ENCODE measurements at places on chromosomes 11 and 22. TPM values are rescaled to one million over a fixed set of nuclear protein-coding genes. Genes with fewer than 3 reads are reported as not detected.

GRCh38 chr11:5737091-5737490 lies 843 bp downstream of the OR56B1 start:
- DNase-seq = peak; percentile 7

DNA sequence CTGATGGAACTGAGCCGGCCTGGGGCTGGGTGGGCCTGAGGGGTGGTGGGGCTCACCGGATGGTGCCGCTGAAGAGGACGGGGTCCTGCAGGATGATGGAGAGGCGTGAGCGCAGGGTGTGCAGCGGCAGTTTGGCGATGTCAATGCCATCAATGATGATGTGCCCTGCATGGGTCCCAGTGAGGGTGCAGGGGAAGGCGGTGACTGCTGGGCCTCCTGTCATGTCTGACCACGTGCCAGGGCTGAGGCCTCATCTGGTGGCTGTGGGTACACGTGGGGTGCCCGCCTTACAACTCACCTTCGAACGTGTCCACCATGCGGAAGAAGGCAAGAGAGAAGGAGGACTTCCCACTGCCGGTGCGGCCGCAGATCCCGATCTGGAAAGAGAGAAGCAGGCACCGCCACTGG lies 7.1 kb upstream of the KCNJ11 start:
- DNase-seq = no peak

GRCh38 chr11:105609341-105609781 lies 512 bp upstream of the GRIA4 start:
- DNase-seq = no peak

DNA sequence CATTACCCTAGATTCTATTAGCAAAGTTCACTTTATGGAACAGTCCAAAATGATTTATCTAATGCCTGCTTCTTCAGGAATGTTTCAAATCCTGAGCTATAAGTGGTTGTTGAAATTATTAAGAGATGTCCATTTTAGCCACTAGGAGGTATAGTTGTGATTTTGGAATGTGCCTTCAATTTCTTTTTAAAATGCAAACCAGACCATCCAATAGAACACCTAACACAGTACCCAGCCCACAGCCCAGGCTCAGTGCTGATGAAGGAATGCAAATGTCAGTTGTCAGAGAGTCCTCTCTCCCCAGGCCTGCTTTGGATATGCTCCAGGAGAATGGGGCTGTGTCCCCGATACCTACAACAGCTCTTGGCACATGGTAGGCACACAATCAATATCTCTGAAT lies 85.8 kb upstream of the E2F8 start:
- DNase-seq = no peak

GRCh38 chr11:78022397-78023396 lies at the start of gene KCTD14:
Gene KCTD14 (minus strand): TSS chr11:78023276. CDS start chr11:78023249, 27 bp downstream.
- DNase-seq = no peak

GRCh38 chr11:83836883-83837654 lies 550.9 kb upstream of the CCDC90B start:
- no peak for DNase-seq

GRCh38 chr11:61555051-61555969 lies 25.6 kb downstream of the SYT7 start:
- DNase-seq = no peak

- DNase-seq = no peak
Measured at GRCh38 chr11:115745610-115746512, 241.6 kb upstream of the CADM1 start.

- no peak for DNase-seq
Measured at GRCh38 chr22:45883811-45884170, 93.2 kb downstream of the WNT7B start.

- no peak for DNase-seq
Measured at GRCh38 chr11:9613830-9614762, 40.6 kb downstream of the WEE1 start.

- DNase-seq = no peak
Measured at GRCh38 chr11:60625262-60625661, 74.2 kb upstream of the MS4A8 start.

DNA sequence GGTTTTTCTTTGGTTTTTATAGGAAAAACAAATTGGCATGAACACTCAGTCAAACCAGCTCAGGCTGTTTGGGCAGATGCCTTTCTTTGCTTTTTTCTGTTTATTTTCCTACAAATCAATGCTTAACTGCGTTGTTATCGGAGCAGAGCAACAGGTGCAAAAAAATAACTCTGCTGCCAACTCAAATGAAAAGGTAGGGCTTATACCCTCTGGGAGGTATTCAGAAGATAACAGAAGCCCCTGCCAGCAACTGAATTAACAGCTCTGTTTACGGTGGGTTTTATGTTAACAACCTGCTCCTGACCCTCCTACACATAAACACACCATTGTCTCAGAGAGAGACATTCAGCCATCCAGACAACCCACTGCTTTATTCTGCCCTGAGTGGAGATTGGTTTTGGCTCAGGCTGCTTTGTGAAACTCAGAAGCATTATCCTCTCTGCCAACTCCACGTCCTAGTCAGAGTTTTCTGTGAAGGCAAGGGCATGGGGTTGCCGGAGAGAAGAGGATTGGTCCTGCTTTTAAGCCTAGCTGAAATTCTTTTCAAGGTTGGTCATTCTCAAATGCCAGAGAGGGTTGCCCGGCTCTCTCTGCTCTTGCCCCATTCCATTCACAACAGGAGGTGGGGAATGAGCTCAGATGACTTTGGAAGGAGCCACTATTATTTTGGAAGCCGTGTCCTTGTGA lies 11.4 kb downstream of the EHF start:
- no peak for DNase-seq

- DNase-seq = no peak
Measured at GRCh38 chr11:66477263-66478201, 2.7 kb upstream of the DPP3 start.

DNA sequence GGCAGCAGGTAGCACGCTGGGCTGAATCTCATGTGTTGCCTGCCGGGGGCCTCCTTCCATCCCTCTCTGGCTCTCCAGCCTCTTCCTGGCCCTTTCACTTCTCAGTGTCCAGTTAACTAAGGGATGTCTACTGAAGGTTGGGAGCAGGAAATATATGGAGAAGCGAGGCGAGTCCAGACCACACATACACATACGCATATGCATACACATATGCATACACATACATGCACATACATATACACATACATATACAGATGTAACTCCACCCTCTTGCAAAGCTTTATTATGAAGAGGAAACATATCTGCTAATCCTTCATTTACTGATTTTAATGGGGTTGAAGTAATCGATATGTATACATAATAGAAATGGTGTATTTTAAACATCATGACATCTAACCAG lies 636.1 kb upstream of the CCDC179 start:
- no peak for DNase-seq

DNA sequence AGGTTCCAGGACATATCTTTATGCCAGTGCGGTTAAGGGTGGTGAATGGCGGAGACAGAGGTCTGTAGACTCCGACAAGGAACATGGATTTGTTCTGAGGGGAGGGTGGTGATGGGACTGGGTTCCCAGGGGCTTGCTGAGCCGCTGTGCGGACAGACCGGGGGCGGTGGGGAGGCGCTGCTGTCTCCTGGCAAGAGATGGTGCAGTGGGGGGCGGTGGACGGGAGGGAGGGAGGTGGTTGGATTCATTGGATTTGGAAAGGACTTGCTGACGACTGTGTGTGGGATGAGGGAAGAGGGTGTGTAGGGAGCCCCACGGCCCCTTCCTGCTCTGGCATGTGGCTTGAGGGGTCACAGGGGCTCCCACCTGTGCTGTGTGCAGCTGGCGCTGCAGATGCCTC lies 43.2 kb downstream of the FLRT1 start:
- DNase-seq = no peak

DNA sequence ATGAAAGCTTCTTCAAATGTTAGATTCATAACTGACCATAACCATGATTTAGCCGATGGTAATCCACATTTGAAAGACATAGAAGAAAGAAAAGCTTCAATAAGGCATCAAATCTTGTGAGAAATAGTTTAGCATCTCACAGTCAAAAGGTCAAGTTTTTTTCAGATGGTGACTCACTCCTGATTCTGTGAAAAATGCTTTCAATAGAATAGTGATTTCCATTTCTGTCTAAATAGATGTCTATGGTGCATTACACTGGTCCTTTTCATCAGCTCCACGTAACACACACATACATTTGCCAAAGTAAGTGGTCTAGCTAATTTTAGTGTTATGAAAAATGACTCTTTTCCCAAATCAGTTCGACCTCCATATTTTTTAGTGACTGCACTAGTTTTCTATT lies 139.2 kb downstream of the LRRC4C start:
- DNase-seq = no peak

DNA sequence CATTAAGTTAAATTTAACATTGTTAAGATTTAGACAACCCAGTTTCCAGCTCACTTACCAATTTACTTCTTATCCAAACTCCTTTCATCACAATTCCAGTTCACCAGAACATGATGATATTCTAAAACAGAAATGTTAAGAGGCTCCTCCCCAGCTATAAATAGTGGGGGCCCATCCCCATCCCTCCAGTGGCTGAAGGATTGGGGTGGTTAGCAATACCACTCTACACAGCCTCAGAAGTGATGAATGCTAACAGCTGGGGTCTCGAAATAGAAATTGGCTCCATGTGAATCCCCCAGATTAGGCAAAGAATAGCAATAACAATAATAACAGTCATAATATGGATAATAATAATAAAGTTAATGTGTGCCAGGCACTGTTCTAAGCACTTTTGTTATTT lies 97.9 kb upstream of the NCAM1 start:
- no peak for DNase-seq

GRCh38 chr11:86103808-86104207 lies 34.9 kb upstream of the PICALM start:
- DNase-seq = no peak

DNA sequence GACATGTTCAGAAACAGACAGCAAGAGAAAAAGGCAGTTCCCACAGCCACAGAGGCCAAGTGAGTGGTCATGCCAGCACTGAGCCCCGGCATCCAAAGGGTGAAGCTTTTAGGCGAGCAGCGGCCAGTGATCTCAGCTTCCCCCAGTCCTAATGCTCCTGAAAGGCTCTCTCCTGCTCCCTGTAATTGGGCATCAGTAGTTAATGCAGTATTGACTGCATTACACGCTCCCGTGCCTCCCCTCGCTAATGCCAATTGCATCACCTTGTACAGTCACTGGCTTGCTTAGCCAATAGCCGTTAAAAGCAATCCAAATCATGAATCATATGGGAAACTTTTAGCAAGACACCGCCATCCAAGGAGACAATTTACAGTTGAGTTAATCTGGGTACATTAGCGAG lies 4.9 kb downstream of the LMO1 start:
- DNase-seq = peak; percentile 60

DNA sequence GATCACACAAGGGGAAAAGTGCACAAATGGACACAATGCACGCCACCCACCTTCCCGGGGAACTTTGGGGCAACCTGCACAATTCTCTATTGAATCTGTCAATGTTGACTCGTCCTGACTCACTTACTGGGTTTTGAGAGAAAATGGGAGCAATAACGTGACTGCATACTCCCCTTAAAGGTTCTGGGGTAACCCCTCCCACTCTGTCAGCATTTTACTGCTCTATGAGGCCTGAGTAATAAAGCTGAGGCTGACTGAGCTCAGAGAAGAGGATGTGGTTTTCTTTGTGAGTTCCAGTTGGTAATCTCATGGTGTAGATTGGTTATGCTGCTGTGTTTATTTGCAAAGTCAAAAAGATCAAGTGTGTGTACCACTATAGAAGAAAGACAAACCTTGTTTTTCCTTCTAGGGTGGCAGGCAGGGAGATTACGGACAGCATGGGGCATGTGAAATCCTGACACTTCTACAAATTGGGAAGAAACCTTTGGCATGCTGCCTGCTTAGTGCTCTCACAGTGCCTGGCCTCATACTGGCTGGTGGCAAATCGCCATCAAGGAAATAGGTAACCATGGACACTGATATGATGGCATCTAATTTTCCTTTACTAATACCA lies 16.1 kb upstream of the APOA1 start:
- peak; percentile 69 for DNase-seq

DNA sequence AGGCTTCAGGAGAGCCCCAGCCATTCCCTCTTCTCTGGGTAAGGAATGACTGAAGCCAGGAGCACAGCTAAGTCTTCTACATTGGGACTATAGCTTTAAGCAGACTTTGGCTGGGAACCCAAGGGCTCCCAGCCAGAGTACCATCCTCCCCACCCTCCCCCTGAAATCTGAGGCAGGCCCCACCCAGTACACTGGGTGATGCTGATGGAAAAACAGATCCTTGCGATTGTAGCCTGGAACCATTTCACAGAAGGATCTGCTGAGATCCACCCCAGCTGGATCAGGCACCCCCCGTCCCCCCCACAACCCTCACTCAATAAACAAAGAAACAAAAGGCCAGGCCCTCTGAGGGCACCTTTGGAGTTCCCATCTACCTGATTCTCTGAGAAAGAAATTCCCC lies 39.8 kb downstream of the IL18BP start:
- no peak for DNase-seq

GRCh38 chr11:7512525-7513233 lies 1.1 kb upstream of the PPFIBP2 start:
- no peak for DNase-seq

- DNase-seq = no peak
Measured at GRCh38 chr11:1567052-1567720, 4.9 kb downstream of the DUSP8 start.

DNA sequence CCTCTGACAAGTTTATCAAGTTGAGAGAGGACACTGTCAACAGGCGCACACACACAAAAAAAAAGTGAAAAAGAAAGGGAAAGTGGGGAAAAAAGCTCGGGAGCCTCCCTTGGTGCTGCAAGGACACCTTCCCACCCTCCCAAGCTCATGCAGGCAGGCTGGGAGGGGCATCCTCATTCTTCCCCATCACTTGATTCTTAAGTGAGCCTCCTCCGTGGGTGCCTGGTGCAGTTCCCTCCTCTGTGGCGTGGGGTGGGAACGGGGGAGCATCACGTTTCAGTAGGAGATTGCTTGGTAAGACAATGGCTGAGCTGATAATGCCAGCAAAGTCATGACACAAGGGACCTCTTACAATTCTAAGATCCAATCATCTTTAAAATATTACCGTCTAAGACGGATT lies 108.8 kb downstream of the NXPE2 start:
- DNase-seq = no peak

GRCh38 chr11:118792570-118793124 lies 1.7 kb upstream of the DDX6 start:
- peak; percentile 71 for DNase-seq

- DNase-seq = no peak
Measured at GRCh38 chr11:130781931-130782330, 134.3 kb downstream of the SNX19 start.

GRCh38 chr22:21041937-21042336 lies 3.8 kb upstream of the LRRC74B start:
- no peak for DNase-seq

VPS11 gene
- total RNA-seq = 19.2 TPM

RGL4 gene
- total RNA-seq = not detected

RCE1 gene
- total RNA-seq = 41.7 TPM

SLC22A8 gene
- total RNA-seq = not detected

CARD18 gene
- not detected for total RNA-seq

KRTAP5-2 gene
- total RNA-seq = not detected

CDKN1C gene
- total RNA-seq = 27.7 TPM

FOXR1 gene
- not detected for total RNA-seq

ARHGAP20 gene
- total RNA-seq = 0.12 TPM

C11orf87 gene
- not detected for total RNA-seq

SPDYC gene
- total RNA-seq = not detected

Measured in epithelial cell of proximal tubule (primary cell).